ENCODE measurements at places on chromosomes 13 and 19. TPM values are rescaled to one million over a fixed set of nuclear protein-coding genes. Genes with fewer than 3 reads are reported as not detected.

GRCh38 chr13:91664039-91664438 is 265.6 kb downstream of the GPC5 start:
- H3K4me3 ChIP-seq, result no peak overlapping the region
- no peak overlapping the region for H3K27ac ChIP-seq
- H3K4me1 ChIP-seq, result no peaks in the 10 kb centered on the region
- DNase-seq, result no peak

DNA sequence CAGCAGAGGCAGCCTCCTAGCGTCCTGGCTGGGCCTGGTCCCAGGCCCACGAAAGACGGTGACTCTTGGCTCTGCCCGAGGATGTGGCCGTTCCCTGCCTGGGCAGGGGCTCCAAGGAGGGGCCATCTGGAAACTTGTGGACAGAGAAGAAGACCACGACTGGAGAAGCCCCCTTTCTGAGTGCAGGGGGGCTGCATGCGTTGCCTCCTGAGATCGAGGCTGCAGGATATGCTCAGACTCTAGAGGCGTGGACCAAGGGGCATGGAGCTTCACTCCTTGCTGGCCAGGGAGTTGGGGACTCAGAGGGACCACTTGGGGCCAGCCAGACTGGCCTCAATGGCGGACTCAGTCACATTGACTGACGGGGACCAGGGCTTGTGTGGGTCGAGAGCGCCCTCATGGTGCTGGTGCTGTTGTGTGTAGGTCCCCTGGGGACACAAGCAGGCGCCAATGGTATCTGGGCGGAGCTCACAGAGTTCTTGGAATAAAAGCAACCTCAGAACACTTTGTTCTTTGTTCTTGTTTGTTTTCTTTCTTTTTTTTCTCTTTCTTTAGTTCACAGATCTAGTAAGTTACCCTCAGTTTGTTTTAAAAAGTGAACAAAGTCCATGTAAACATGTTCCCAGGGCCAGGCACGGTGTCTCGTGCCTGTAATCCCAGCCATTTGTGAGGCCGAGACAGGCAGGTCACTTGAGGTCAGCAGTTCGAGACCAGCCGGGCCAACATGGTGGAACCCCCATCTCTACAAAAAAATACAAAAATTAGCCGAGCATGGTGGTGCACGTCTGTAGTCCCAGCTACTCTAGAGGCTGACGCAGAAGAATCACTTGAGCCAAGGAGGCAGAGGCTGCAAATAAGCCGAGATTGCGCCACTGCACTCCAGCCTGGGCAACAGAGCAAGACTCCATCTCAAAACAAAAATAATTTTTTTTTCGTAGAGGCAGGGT is 10.2 kb downstream of the ANGPTL4 start:
- no peak overlapping the region for H3K4me3 ChIP-seq
- peaks cover 4% of the 10 kb centered on the region for H3K36me3 ChIP-seq
- no peaks in the 10 kb centered on the region for H3K4me1 ChIP-seq
- H3K27ac ChIP-seq, result no peak overlapping the region
- no peaks in the 10 kb centered on the region for H3K27me3 ChIP-seq

- no peak overlapping the region for H3K4me3 ChIP-seq
- no peak for DNase-seq
- no peaks in the 10 kb centered on the region for H3K27me3 ChIP-seq
- H3K4me1 ChIP-seq, result no peaks in the 10 kb centered on the region
Observed at GRCh38 chr13:45681113-45681512, 21.0 kb upstream of the CBY2 start.

DNA sequence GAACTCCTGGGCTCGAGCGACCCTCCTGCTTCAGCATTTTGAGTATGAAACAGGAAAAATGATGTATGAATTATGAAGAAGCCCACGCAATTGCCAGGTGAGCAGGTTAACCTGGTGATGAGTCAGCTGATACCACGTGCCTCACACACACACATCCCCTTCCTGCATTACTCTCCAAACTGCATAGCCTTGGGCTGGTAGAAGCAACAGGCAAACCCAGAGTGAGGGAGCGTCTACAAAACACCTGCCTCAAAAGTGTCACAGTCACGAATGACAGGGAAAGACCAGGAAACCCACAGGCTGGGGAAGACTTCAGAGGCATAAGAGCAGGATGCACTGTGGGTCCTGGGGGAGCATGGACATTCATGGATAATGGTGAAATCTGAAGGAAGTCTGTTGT is 192.8 kb upstream of the IRS2 start:
- DNase-seq, result no peak
- no peak overlapping the region for H3K27ac ChIP-seq
- no peaks in the 10 kb centered on the region for H3K27me3 ChIP-seq
- H3K4me3 ChIP-seq, result no peak overlapping the region

DNA sequence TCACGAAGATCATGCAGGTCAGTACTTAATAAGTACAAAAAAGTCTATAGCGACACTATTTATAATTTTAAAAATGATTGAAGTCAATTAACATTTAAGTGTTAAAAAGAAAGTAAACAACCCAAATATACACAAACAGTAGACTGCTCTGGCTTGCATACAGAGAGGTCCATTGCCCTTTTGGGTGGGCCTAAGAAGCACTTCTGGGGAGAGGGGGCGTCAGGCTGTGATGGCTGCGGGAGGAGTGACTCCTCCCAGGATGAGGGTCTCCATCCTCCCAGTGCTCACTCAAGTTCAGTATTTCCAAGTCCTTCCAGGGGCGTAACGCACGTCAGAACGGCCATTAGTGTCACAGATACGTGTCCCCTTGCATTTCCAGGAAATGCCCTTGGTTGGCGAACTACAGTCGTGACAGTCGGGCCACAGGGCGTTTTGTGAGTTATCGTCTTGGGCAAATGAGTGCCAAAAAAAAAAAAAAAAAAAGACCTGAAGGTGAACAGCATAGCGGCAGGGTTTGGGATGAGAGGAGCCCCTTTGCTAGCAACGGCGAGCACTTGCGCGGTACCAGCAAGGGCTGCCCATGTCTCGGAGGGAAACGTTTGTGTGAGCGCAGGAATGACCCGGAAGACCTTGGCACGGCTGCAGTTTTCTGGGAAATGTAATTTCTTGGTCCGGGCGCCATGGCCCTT is at the start of gene SCGB2B2:
Gene SCGB2B2 (minus strand): TSS at position 463 of the 689 bp plus-strand sequence. CDS start 82,596 bp downstream, outside the sequence.
- H3K27me3 ChIP-seq, result no peaks in the 10 kb centered on the region
- H3K36me3 ChIP-seq, result peaks cover 7% of the 10 kb centered on the region
- no peak for DNase-seq

- no peaks in the 10 kb centered on the region for H3K36me3 ChIP-seq
- H3K27ac ChIP-seq, result no peak overlapping the region
- H3K4me3 ChIP-seq, result no peak overlapping the region
- no peak for DNase-seq
- no peaks in the 10 kb centered on the region for H3K4me1 ChIP-seq
Observed at GRCh38 chr13:19713186-19713965, 69.4 kb downstream of the PSPC1 start.

DNA sequence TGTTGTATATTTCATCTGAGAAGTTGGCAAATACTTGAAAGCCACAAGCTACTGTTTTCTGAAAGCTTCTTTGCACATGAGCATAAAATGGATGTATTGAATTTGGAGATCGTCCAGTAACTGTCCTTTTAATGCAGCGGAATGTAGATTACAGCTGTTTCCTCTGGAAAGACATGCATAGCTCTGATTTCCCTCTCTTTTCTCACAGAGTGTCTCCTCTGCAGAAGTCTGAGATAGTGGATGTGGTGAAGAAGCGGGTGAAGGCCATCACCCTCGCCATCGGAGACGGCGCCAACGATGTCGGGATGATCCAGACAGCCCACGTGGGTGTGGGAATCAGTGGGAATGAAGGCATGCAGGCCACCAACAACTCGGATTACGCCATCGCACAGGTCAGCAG is 283.0 kb downstream of the SHISA2 start:
- no peaks in the 10 kb centered on the region for H3K4me1 ChIP-seq
- H3K36me3 ChIP-seq, result no peaks in the 10 kb centered on the region
- no peaks in the 10 kb centered on the region for H3K27me3 ChIP-seq

GRCh38 chr13:98451676-98452470 is 125.0 kb downstream of the STK24 start:
- no peaks in the 10 kb centered on the region for H3K36me3 ChIP-seq
- no peak overlapping the region for H3K4me3 ChIP-seq
- DNase-seq, result no peak
- H3K27me3 ChIP-seq, result no peaks in the 10 kb centered on the region
- no peaks in the 10 kb centered on the region for H3K4me1 ChIP-seq

GRCh38 chr13:98066636-98067035 is 76.3 kb upstream of the FARP1 start:
- no peaks in the 10 kb centered on the region for H3K36me3 ChIP-seq
- no peak overlapping the region for H3K4me3 ChIP-seq
- no peaks in the 10 kb centered on the region for H3K27me3 ChIP-seq
- H3K27ac ChIP-seq, result no peak overlapping the region
- no peaks in the 10 kb centered on the region for H3K4me1 ChIP-seq

- no peaks in the 10 kb centered on the region for H3K27me3 ChIP-seq
- no peak for DNase-seq
- H3K36me3 ChIP-seq, result no peaks in the 10 kb centered on the region
- no peaks in the 10 kb centered on the region for H3K4me1 ChIP-seq
- H3K27ac ChIP-seq, result no peak overlapping the region
Observed at GRCh38 chr19:4620675-4621074, 18.6 kb upstream of the TNFAIP8L1 start.

GRCh38 chr13:31957772-31958171 is 73.8 kb upstream of the FRY start:
- H3K4me1 ChIP-seq, result no peaks in the 10 kb centered on the region
- H3K27ac ChIP-seq, result no peak overlapping the region
- no peak overlapping the region for H3K4me3 ChIP-seq
- no peaks in the 10 kb centered on the region for H3K36me3 ChIP-seq
- no peaks in the 10 kb centered on the region for H3K27me3 ChIP-seq
- no peak for DNase-seq

- H3K27me3 ChIP-seq, result no peaks in the 10 kb centered on the region
- H3K4me1 ChIP-seq, result no peaks in the 10 kb centered on the region
- H3K36me3 ChIP-seq, result no peaks in the 10 kb centered on the region
- no peak overlapping the region for H3K4me3 ChIP-seq
- no peak for DNase-seq
Observed at GRCh38 chr19:2523630-2524311, 47.8 kb downstream of the GADD45B start.

DNA sequence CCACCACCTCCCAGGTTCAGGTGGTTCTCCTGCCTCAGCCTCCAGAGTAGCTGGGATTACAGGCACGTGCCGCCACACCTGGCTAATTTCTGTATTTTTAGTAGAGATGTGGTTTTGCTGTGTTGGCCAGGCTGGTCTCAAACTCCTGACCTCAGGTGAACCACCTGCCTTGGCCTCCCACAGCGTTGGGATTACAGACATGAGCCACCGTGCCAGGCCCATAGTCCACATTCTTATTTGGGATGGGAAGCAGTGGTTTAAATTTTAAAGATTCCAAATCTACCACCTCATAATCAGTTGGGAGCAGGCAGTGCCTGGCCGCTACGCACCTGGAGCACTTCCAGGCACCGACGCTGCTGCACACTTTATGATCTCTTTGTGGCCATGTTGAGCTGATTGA is 160.6 kb upstream of the SOX1 start:
- no peak for DNase-seq
- no peaks in the 10 kb centered on the region for H3K27me3 ChIP-seq
- H3K4me3 ChIP-seq, result no peak overlapping the region
- H3K27ac ChIP-seq, result no peak overlapping the region
- no peaks in the 10 kb centered on the region for H3K36me3 ChIP-seq

DNA sequence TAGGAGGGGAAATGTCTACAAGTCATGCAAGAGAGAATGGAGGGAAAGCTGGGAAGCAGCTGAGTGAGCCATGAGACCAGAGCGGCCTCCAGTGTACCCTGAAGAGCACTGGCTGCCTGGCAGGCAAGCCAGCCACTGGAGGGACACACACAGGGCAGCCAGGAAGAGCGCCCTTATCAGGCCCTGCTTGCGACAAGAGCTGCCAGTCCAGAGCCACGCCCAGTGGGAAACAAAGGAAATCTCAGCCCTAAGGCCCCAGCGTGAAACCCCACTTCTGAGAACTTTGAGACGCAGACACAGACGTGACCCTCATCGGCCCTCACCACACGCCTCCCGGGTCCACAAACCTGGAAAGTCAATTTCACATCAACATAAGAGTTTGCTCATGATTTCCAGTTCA is 105.0 kb downstream of the STK24 start:
- no peak overlapping the region for H3K27ac ChIP-seq
- no peak overlapping the region for H3K4me3 ChIP-seq
- no peaks in the 10 kb centered on the region for H3K27me3 ChIP-seq
- DNase-seq, result no peak

- no peak for DNase-seq
- H3K4me3 ChIP-seq, result no peak overlapping the region
- H3K27ac ChIP-seq, result no peak overlapping the region
- no peaks in the 10 kb centered on the region for H3K36me3 ChIP-seq
- no peaks in the 10 kb centered on the region for H3K4me1 ChIP-seq
- peaks cover 2% of the 10 kb centered on the region for H3K27me3 ChIP-seq
Observed at GRCh38 chr13:53237696-53238095, 209.1 kb downstream of the OLFM4 start.

DNA sequence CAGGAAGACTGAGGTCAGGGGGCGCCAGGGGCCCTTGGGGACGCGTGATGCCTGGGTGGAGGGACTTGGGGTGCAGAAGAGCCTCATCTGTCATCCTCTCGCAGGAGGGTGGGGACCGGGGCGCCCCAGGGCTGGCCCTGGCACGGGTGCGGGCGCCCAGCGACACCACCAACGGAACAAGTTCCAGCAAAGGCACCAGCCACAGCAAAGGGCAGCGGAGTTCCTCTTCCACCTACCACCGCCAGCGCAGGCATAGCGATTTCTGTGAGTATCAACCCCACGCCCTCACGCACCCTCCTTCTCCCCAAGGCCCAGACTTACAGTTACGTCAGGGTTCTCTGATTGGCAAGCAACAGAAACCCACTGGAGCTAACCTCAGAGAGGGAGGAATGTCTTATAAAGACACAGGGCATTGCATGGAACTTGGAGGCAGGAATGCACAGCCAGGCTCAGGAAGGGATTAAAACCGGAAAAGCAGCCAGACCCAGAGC is 29.4 kb downstream of the MARK4 start:
- H3K27me3 ChIP-seq, result no peaks in the 10 kb centered on the region
- H3K4me1 ChIP-seq, result no peaks in the 10 kb centered on the region
- DNase-seq, result no peak
- H3K27ac ChIP-seq, result no peak overlapping the region

The LRG1 gene
- not detected for total RNA-seq

The LRRC25 gene
- total RNA-seq, result 68.6 TPM

The CGB2 gene
- total RNA-seq, result not detected
